ENCODE measurements at places on chromosomes 13 and 19.

- no peak for DNase-seq
Observed at GRCh38 chr19:35015270-35015953, 14.9 kb upstream of the SCN1B start.

GRCh38 chr19:27935669-27936068 is 1277.3 kb downstream of the UQCRFS1 start:
- DNase-seq: no peak

GRCh38 chr19:29787281-29787680 is 24.5 kb upstream of the CCNE1 start:
- DNase-seq: no peak

DNA sequence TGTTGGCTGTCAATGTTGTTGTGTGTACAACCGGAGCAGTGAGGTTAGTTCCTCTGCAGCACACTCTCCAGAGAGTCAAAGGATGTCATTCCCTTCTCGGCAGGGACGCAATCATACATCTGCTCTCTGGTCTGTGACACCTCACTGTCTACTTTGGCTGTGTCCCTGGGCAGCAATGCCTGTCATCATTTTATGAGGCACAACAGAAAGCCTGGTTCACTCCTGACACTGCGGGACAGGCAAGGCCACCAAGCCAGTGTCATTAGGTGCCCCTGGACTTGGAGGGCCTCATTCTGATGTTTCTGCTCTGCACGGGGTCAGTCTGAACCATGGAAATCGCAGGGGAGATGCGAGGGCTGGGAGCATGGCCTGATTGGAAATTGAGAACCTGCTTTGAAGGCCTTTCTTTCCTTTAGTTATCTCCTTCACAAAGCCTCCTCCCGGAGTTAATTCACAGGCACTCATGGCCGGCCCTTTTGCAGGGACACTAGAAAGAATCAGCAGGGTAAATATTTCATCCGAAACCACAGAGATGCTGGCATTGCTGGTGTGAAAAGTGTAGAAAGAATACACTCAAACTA is 284.4 kb downstream of the ZNF536 start:
- no peak for DNase-seq

- DNase-seq: no peak
Observed at GRCh38 chr13:22647156-22647850, 533.5 kb upstream of the SGCG start.

DNA sequence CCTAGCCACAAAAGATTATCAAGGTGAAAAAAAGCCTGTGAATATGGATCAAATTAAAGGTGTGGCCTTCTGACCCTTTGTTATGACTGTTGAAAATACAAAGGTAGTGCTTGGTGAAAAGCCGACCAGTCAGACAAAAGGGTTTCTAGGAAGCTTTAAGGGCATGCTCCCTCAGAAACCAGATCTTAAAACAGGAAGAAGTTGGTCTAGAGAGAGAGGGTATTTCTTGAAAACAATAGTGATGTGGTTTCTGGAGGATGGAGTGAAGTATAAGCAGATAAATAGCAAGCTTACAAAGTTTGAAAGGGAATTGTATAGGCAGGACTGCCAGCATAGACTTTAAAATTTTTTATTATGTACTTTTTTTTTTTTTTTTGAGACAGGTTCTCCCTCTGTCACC is 5.0 kb upstream of the EID2 start:
- DNase-seq: no peak
